ENCODE measurements at places on chromosomes 7 and 10. TPM values are rescaled to one million over a fixed set of nuclear protein-coding genes. Genes with fewer than 3 reads are reported as not detected.

The GSDME gene
- total RNA-seq = 49.2 TPM

The RBM17 gene
- total RNA-seq = 39.1 TPM

The GIMAP1 gene
- 0.09 TPM for total RNA-seq

The ZNF853 gene
- 3.2 TPM for total RNA-seq

The ATP5F1C gene
- 234 TPM for total RNA-seq

The PKD2L1 gene
- total RNA-seq = not detected

The FRMPD2 gene
- not detected for total RNA-seq

The TRIM74 gene
- total RNA-seq = not detected

The ARHGEF35 gene
- 2.5 TPM for total RNA-seq
